Stimulated activated CD8-positive, alpha-beta memory T cell treated with anti-CD3 and anti-CD28 coated beads, Interleukin-2, amount 100 ng/mL, for 1 hour (primary cell): ENCODE measurements at places on chromosomes 1 and 21.

GRCh38 chr1:231460614-231461013, 38.5 kb upstream of the EGLN1 start:
- peak; percentile 27 for DNase-seq

DNA sequence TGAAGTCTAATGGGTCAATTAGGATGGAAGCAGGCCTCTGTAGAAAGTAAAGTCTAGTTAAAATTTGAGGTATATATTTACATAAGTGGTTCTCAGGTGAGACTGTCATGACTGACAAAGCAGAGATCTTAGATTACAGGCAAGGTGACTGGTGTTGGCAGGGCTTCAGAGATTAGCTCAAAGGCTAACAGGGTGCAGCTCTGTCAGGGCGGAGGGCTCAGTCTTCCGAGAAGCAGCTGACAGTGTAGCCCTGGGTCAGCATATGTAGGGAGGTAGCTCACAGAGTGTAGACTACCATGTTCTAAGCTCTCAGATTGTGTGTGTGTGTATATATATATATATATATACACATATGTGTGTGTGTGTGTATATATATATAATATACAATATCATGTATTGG, 54.7 kb downstream of the RBM11 start:
- DNase-seq = no peak

GRCh38 chr1:59541891-59542290, 245.0 kb downstream of the FGGY start:
- no peak for DNase-seq

- no peak for DNase-seq
These were observed 2.7 kb downstream of the HNRNPU start for GRCh38 chr1:244861683-244862082.

DNA sequence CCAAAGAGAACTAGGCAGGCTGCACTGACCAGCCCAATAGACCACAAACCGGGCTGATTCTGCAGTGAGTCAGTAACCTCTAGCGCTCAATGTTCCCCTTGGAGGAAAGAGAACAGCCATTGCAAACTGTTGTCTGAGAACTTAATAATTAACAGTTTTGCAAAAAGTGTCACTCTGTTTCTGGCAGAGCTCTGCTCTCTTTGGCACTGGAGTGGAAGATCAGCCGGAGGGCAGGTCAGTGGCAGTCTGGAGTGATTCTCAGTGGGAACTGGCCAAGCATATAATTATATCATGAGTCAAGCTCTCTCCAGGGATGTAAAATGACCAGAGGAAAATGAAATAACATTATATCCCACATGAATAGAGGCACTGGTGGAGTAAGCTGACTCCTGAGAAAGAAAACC, 238.3 kb downstream of the HLX start:
- DNase-seq = no peak

DNA sequence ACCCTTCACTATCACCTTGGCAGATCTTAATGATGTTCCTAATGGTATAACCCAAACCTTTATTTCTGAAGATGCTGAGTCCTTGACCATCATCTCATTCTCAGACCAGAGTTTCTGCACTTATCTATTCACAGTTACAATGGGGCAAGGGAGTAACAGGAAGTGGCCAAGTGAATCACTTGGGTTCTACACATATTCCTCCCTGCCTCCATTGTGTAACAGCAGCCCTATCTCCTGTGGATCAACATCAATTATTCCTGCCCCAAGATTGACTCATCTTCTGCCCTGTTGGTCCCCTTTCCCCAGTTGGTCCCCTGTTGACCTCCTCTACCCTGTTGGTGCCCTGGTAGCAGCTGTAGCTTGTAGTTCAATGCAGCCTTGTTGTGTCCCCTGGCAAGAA, 10.3 kb upstream of the S100A7 start:
- DNase-seq = no peak

DNA sequence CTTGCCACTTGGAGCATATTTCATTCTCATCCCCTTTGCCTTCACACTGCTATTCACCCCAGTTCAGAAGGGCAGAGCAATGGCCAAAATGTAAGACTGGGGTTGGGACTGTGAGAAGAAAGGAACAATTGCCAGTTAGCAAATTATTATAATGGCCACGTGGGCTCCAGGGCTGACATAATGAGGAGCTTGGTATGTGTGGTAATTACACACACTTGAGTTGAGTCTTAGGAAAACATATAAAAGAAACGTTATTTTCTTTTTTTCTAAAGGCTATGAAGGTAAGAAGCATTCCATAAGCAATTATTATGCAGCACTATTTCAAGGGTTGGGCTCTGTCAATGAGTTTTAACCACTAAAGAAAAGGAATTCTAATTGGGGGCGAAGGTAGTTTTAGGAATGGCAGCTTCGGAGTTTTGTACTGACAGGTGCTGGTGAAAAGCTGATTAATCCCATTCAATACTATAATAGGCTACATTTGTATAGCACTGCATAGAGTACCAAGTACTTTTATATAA, 32.5 kb upstream of the BCL10 start:
- DNase-seq = no peak

- DNase-seq = no peak
These were observed 13.6 kb upstream of the ADARB1 start for GRCh38 chr21:45060675-45061311.

- no peak for DNase-seq
These were observed 134.4 kb downstream of the FMN2 start for GRCh38 chr1:240226102-240226501.

DNA sequence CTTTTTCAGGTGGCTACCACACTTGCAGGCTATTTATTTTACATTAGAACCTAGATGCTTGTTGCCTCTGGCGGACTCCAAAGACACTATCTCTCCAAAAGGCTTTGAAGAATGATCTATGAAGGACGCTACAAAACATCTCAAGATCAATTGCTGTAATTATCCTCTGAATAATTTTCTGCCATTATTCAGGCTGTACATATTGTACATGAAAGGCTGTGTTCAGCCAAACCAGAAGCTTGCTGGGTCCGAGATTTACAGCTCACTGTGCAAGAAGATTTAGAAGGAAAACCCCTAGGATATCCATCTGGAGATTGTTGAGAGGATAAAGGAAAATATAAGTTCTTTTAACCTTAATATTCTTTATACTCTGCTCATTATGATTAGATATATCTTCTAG, 523.6 kb upstream of the PLXNA2 start:
- no peak for DNase-seq

- no peak for DNase-seq
These were observed 45.4 kb downstream of the NEK7 start for GRCh38 chr1:198201956-198202784.

- DNase-seq = no peak
These were observed 2.3 kb upstream of the BATF3 start for GRCh38 chr1:212701910-212702309.

GRCh38 chr1:157439302-157439954, 112.9 kb downstream of the FCRL5 start:
- DNase-seq = no peak

GRCh38 chr1:56133522-56134472, 445.6 kb downstream of the PLPP3 start:
- no peak for DNase-seq

GRCh38 chr1:183242556-183242955, 56.5 kb downstream of the LAMC2 start:
- no peak for DNase-seq

DNA sequence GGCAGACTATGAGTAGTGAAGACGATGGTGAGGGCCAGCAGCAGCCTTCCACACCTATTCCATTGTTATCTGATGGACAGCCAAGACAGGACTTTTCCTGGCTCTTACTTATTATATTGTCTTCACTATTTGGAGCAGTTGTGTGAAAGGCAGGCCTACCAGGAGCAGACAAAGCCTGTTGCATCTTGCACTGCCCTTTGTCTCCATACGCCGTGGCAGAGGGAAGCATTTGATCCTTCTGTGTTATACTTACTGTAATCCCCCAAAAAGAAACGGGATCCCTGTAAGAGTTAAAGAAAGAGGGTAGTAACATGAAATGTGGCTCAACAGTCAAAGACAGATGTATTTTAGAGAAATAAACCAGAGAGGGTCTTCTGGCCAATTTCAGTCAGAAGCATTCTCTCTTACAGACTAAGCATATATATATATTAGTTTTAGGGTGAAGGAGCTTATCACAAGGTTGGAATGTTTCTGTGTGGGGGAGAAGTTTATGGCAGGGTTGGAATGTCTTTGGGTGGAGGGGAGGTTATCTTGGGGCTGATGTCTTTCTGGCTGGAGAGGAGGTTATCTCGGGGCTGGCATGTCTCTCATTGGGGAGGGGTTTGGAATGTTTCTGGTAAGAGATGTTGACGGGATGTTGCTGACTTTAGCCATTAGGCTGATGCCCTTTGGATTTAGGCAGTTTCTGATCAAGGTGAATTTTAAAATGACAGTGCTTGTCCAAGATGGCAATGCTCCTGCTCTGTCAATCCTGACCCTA, 23.4 kb upstream of the HSD3B1 start:
- no peak for DNase-seq

GRCh38 chr1:6273380-6273891, 12.5 kb upstream of the GPR153 start:
- no peak for DNase-seq

GRCh38 chr1:58805716-58806571, 22.1 kb upstream of the JUN start:
- DNase-seq = no peak

GRCh38 chr1:238779716-238780115, 606.7 kb upstream of the CHRM3 start:
- DNase-seq = no peak

- DNase-seq = no peak
These were observed 27.3 kb upstream of the LAMC1 start for GRCh38 chr1:182995894-182996293.

DNA sequence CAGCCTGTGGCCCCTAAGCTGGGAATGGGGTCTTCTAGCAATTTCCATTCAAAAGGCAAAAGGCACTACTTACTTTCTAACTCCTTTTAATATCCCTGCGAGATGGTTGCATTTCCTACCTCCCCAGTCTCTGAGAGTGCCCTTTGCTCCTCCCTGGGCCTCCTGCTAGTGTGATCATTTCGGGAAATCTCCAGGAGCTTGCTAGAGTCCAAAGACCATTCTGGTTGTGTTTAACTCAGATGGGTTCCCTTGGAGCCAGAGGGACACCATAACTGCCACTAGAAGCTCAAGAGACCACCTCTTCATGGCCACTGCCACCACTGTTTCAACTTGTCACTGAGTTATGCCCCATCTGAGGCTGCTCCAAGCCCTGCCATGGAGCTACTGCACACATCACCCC, 34.4 kb upstream of the CYP4B1 start:
- no peak for DNase-seq

DNA sequence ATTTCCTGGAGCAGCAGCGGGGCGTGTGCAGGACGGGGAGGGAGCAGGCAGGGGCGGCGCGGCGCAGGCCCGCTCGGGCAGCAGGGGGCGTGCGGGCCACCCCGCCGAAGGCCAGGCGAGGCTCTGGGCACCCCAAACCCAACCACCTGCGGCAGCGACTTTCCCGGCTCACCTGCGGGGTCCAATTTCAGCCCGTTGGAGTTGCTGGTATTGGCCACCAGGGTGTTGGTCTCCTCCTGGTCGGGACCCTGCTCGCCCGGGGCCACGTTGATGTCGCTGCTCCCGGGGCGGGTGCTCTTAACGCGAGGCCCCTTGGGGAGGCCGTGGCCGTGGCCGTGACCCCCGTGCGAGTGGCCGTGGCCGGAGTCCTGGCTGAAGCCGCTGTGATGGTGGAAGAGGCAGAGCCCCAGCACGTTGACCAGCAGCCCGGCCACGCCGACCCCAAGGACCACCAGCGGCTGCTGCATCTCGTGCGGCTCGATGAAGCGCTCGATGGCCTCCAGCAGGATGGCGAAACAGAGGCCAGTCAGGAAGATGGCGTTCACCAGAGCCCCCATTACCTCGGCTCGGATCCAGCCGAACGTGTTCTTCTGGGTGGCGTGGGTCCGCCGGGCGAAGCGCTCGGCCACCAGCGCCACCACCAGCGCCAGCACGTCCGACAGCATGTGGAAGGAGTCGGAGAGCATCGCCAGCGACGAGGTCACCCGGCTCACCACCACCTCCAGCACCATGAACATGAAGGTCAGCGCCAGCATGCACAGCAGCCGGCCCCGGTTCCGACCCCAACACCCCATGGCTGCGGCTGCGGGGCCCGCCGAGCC, 932 bp downstream of the SLC30A1 start:
- DNase-seq = peak; percentile 43
